ENCODE measurements at places on chromosomes 2 and 18.

DNA sequence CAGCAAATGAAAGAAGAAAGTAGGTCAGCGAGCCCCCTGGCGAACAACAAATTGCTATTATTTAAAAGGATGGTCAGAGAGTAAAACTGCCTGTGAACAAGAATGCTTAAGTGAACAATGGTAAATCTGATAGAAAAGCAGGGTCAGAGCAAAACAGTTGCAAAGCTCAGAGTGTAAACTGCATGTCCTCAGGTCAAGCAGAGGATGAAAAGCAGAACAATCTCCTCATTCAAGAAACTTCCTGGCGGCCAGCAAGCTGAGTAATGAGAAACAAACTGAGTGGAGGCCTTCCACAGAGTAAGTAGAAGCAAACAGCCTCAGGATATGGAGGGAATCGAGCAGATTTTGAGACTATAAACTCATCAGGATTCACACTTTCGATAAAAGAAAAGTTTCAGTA lies 117.9 kb downstream of the PPP1R1C start:
- DNase-seq: no peak

GRCh38 chr18:74793746-74794145 lies 196.1 kb downstream of the ZNF407 start:
- DNase-seq: no peak

- no peak for DNase-seq
Observed at GRCh38 chr2:137910641-137911040, 53.6 kb upstream of the HNMT start.

DNA sequence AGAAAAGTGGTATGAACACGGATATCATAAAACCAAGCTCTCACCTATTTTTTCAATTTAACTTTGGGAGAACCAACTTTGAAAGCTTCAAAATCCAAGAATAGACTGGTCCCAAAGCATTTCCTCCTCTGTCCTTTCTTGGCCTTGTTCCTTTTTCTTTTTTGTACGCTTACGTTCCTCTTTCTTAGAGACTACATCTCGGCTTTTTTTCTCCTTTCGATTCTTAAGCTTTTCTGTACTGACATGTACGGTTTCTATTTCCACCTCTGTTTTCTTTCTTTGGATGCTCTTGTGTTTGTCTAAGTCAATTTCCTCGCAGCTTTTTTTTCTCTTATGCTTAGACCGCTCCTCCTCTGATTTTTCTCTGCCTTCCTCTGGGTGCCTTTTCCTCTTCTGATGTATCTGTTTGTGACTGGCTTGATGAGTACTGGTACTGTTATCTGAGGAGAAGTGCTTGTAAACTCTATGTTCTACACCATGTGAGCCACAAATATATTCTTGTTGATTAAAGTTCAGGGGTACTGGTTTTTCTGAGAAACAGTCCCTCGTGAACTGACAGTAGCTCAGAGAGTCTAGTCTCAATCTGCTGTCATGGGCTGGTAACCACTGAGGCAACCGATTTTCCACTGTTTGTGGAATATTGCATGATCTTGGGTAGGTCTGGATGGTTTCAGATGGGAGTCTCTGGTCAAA lies 11.5 kb upstream of the RNU2-63P start:
- no peak for DNase-seq

- no peak for DNase-seq
Observed at GRCh38 chr2:127429844-127430425, 11.7 kb downstream of the PROC start.

DNA sequence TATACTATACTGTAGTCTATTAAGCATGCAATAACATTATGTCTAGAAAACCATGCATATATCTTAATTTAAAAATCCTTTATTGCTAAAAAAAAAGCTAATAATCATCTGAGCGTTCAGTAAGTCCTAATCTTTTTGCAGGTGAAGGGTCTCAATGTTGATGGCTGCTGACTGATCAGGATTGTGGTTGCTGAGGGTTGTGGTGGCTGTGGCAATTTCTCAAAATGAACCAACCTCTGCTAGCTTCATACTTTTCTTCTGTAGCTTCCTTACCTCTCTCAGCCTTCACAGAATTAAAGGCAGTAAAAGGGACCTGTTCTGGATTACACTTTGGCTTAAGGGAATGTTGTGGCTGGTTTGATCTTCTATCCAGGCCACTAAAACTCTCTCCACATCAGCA lies 235.8 kb downstream of the NBAS start:
- DNase-seq: no peak

All from NCI-H748 treated with DMSO at 0.1 percent for 48 hours (cell line).